ENCODE measurements at places on chromosomes 12 and 14.

- DNase-seq: no peak
Measured at GRCh38 chr12:112862636-112863290, 44.0 kb upstream of the OAS1 start.

DNA sequence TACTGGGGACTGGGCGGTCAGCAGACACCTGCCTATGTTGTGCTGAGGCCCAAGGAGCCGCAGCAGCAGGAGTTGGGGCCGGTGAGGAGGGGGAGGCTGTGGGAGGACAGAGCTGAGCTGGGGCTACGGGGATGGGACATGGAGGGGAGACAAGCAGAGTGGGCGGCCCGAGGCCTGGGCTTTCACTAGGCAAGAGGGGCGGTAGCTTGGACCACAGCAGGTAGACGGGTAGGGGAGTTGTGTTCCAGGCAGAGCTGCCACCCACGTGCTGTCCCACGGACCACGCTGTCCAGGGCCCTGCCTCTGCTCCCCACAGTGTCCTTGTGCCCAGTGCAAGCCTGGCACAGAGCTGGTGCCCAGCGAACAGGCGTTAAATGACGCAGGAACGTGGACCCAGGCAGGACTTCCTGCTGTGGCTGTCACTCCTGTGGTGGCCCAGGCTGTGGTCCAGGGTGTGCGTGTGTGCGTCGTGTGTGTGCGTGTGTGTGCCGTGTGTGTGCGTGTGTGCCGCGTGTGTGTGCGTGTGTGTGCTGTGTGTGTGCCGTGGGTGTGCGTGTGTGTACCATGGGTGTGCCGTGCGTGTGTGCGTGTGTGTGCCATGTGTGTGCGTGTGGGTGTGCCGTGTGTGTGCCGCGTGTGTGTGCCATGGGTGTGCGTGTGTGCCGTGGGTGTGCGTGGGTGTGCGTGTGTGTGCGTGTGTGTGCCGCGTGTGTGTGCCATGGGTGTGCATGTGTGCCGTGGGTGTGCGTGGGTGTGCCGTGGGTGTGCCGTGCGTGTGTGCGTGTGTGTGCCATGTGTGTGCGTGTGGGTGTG lies 6.8 kb downstream of the CEP170B start:
- no peak for DNase-seq

DNA sequence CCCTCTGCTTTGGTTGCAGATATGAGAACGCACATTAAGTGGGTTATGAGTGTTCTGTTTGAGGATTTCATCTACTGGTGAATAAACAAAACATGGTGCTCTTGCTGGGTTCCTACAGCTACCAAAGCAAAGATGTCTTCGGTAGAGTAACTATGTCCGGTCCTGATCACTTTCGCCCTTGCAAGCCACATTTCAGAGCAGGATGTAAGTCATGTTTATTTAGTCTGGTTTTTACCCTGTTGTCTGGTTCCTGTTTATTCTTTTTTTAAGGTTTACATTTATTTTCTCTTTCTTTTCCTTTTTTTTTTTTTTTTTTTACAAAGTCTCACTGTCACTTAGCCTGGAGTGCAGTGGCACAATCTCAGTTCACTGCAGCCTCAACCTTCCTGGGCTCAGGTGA lies 99.2 kb downstream of the VEZT start:
- DNase-seq: no peak

- no peak for DNase-seq
Measured at GRCh38 chr12:131093971-131094830, 140.5 kb downstream of the ADGRD1 start.

- no peak for DNase-seq
Measured at GRCh38 chr14:82504894-82505293, 971.2 kb upstream of the SEL1L start.
